ENCODE measurements at places on chromosomes 2 and 18.

- no peak for DNase-seq
Measured at GRCh38 chr2:186946896-186947467, 98.0 kb upstream of the ZSWIM2 start.

GRCh38 chr2:179861416-179862067, at the start of gene ZNF385B:
Gene ZNF385B (minus strand): TSS chr2:179861612.
- DNase-seq, result peak; percentile 14

- no peak for DNase-seq
Measured at GRCh38 chr18:80194874-80195570, 52.3 kb downstream of the PARD6G start.

- no peak for DNase-seq
Measured at GRCh38 chr18:8478968-8479370, 130.3 kb upstream of the RAB12 start.

- DNase-seq, result no peak
Measured at GRCh38 chr2:62010632-62011256, 105.3 kb downstream of the COMMD1 start.

- DNase-seq, result no peak
Measured at GRCh38 chr2:194802589-194802988, 854.4 kb upstream of the SLC39A10 start.

Data from NCI-H2171 treated with DMSO at 0.1 percent for 48 hours (cell line).